Frontal cortex (tissue), 4 donors: ENCODE measurements at places on chromosomes 1 and 21.

GRCh38 chr1:228465571-228466146 lies 21.5 kb upstream of the RNF187 start:
- DNase-seq: no peak

DNA sequence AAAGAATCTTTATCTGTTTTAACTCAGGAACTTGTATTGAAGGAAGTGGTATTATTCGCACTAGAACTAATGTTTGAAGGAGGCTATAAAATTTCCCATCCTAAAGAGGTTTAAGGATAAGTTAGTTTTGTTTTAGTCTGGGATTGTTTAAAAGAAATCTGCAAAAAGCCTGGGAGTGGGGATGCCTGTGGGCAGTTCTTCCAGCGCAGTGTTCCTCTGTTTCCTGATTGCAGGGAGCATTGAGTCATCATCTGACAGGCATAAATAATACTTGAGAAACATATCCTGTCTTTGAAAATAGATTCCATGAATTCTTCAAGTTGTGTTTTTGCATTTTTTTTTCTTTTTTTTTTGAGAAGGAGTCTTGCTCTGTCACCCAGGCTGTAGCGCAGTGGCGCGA lies 350.8 kb upstream of the PTBP2 start:
- DNase-seq: no peak

GRCh38 chr1:226357416-226357815 lies 48.5 kb upstream of the LIN9 start:
- no peak for DNase-seq

DNA sequence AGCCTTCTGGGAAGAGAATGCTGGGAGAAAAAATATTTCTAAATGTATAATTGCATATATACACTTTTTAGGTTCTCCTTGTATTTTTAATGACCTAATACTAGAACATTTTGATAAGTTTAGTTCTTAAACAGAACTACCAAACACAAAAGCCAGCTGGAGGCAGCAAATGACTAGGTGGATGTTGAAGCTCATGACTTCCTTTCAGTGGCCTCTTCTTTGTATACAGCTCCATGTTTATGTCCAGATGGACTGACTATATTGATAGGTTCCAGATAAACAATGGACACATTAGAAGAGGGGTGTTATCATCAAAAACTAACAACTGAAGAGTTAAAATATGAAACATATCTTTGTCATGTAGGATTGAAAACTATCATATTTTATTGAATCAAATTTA lies 52.5 kb downstream of the LRRC8D start:
- DNase-seq: no peak

DNA sequence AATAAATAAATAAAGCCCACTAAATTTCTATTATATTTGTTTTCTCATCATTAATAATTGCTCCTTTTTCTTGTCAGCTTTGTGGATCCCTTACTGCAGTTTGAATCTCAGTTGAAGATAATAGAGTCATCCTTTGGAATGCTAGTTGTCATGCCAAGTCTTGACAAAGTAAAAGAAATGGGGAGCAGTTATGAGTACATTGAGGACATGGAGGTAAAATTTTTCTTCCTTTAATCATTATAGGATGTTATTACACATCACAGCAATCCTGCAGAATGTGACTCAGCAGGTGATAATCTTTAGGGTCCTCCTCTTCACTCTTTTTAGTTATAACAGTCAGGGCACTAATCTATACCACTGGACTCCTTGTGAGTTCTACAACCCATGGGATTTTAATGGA lies 24.1 kb downstream of the MROH9 start:
- DNase-seq: no peak

DNA sequence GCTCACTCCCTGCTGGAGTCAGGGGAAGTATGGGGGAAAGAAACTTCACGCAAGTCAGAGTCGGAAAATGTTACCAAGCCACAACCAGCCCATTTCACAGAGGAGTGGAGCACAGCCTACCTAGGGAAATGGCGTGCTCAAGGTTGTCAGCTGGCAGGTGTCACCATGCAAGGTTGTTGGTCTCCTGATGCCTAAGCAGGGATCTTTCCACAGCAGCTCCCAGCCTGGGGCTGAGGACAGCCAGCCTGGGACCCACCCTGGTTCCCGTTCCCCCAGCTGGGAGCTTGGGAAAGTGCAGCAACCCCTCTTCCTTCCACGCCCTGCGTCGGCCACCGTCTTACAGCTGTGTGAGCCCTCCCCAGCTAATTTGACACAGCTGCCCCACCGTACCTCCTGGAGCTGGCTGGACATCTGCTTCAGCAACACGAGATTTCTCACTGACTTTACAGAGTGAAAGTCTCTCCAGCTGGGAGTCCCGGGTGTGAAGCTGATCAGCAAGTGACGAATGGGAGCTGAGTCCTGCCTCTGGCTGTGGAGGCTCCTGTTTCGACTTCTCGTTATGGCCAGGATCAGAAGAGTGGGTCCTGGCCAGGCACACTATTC lies 224.6 kb upstream of the RAB4A start:
- no peak for DNase-seq

DNA sequence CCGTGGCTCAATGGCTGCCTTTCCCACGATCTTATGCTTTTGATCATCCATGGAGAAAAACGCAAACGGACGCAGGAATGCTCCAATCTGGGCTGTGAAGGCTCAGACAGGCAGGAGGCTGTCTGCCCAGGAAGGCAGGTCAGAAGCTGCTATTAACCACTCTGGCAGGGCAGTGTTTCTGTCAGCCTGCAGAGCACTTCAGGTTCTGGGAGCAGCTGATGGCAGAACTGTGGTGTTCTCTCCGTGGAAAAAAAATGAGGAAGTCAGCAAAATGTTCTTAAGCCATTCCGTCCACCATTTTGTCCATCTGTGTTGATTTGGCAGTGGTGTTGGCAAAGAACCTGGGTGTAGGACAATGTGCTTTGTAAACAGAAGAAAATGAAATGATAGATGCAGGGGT lies 91.7 kb downstream of the SIM2 start:
- no peak for DNase-seq

GRCh38 chr1:182173808-182174512 lies 112.4 kb upstream of the ZNF648 start:
- DNase-seq: no peak

- DNase-seq: no peak
Observed at GRCh38 chr1:234617131-234617985, 7.4 kb upstream of the IRF2BP2 start.

- DNase-seq: no peak
Observed at GRCh38 chr1:95685081-95685480, 451.1 kb downstream of the RWDD3 start.

GRCh38 chr1:19563324-19564097 lies 78.2 kb upstream of the CAPZB start:
- peak; percentile 52 for DNase-seq

DNA sequence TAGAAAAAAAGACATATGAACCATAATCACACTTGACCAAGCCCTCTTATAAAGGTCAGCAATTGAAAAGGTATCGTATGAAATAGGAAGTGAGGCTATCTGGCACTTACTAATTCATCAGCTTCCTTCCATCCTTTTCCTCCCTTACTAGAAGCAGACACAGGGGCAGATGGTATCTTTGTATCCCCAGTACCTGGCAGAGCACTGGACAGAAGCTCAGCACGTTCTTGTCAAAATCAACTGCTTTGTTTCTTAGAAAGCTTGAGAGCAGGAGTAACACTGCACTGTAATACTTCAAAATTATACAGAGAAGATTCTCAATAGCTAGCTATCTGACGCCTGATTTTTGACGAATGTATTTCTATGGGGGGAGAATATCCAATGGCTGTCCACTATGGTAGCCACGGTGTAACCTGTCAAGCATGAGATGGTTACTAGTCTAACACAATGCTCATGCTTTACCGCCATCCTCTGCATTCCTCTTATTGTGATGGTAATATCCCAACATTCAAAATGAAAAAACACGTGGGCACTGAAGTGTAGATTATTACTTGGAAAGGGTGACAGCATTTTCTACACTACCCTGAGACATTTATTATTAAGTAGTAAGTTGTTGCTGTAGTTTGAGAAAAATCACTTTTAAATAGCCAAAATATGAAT lies 175.6 kb downstream of the SIPA1L2 start:
- no peak for DNase-seq

DNA sequence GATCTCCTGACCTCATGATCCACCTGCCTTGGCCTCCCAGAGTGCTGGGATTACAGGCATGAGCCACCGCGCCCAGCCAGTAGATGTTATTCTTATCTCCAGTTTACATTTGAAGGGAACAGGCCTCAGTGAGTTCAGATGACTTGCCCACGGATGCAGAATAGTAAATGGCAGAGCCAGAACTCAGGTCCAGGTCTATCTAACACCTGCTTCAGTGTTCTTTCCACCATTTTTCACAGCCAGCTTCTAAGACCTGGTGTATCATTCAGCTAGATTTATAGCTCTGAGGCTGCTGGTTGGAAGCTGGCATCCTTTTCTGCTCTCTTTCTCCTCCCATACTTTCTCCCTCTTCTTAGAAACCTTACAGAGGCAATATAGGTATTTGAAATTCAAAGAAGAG lies 10.8 kb downstream of the FABP3 start:
- DNase-seq: no peak

- DNase-seq: no peak
Observed at GRCh38 chr1:229717786-229718576, 91.9 kb downstream of the URB2 start.

DNA sequence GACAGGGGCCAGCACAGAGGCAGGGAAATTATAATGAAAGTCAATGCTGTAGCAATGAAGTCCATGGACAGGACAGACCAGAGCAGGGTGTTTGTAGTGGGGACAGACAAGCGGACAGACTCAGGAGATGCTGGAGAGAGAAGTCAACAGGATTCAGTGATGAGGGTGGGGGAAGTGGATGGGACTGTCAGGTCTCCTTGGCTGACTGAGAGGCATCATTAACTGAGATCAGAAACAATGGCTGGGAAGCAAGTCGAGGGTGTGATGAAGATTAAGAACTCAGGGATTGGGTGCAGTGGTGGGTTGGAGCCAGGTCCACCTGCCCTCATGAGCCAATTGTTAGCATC lies 25.5 kb downstream of the CD58 start:
- DNase-seq: no peak

GRCh38 chr1:8879922-8880676 lies 1.6 kb upstream of the ENO1 start:
- DNase-seq: peak; percentile 50

- no peak for DNase-seq
Observed at GRCh38 chr1:77222496-77222895, 3.3 kb upstream of the PIGK start.

DNA sequence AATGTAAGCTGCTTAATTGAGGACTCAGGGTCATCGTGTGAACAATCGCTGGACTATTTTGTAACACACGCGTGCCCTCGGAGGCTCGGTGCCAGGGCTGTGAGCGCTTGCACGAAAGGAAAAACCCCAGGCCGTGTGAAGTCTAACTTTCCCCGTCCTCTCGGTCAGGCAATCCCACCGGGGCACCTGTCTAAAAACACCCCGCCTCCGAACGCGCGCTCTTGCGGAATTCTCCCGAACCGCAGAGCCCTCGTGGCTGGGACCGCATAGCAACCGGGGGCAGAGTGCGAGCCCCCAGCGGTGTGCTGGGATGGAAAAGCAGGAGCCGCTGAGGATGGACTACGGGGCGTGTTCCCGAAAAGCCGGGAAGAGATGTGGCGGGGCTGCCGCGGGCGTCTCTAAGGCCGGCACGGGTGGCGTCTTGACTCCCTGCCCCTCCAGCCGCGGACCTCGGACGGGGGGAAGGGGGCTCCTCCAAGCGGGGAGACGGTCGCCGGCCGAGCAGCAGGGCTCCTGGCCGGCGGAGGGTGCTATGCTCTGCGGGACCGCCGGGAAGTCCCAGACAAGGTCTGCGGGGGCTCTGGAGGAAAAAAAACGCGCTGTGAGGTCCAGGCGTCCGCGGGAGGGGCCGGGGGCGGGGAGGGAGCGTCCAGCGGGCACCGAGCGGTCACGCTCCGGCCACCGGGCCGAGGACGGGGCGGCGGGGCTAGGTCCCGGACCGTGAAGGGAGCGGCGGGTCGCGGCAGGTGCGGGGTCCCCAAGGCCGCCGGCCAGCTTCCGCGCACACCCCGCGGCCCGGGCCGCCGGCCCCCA lies 936 bp downstream of the ZBTB21 start:
- no peak for DNase-seq

DNA sequence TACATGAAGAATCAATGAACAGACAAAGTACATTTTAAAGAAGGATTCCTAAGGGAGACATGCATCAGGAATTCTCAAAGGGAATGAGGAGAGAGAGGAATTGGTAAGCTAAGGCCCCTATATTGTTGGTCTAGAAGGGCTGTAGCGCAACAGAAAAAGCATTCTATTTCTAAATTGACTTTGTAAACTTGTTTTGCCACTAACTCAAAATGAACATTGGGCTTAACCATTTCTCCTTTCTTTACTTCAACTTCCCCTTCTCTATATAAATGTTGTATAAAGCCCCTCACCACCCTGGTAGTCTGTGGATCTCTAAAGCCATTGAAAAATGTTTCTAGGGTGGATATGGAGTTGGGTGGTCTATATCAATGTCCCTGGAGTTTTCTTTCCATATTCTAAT lies 20.4 kb upstream of the OR6N2 start:
- no peak for DNase-seq

GRCh38 chr1:177209357-177209756 lies 38.6 kb downstream of the BRINP2 start:
- peak; percentile 40 for DNase-seq

DNA sequence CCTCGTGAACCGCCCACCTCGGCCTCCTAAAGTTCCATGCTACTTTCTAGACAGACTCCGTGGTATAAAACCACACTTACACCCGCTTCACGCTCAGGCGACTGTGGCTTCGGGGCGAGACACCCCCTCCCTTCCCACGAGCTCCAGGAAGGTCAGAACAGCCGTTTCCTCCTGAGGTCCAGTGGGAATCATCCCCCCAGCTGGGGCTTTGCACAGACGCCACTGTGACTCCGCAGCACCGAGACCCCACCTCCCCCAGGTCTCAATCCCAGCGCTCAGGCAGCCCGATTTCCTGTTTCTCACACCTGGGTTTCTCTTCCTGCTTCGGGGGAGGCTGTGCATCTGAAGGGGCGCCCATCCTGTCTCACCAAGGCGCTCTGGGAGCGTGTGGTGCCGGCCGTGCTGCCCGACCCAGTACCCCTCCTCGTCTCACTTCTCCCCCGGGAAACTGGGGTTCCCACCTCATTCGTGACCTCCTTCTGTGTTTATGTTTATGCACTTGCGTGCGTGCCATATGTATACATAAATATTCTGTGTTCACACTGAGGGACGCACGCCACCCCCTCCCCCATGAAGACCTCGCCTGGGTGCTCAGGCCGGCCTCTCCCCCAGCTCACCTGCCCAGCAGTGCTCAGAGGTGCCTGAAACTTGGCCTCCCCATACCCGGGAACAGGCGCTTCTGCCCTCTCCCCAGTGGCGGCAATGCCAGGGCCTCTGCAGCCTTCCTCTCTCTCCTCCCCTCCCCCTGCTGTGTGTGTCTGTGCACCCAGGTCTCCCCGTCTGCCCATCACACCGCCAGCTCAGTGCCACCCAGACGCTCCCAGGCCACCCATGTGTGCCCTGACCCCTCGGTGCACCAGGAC lies 14.6 kb downstream of the SLC35E2B start:
- no peak for DNase-seq
